ENCODE measurements at places on chromosomes 11 and 22. TPM values are rescaled to one million over a fixed set of nuclear protein-coding genes. Genes with fewer than 3 reads are reported as not detected.

Gene CRYAB
- total RNA-seq: not detected

Gene OR5T1
- not detected for total RNA-seq

GRCh38 chr22:23431337-23432072, 148.6 kb downstream of the IGLL1 start:
- no peak for DNase-seq

Gene PPFIA1
- 70.4 TPM for total RNA-seq

DNA sequence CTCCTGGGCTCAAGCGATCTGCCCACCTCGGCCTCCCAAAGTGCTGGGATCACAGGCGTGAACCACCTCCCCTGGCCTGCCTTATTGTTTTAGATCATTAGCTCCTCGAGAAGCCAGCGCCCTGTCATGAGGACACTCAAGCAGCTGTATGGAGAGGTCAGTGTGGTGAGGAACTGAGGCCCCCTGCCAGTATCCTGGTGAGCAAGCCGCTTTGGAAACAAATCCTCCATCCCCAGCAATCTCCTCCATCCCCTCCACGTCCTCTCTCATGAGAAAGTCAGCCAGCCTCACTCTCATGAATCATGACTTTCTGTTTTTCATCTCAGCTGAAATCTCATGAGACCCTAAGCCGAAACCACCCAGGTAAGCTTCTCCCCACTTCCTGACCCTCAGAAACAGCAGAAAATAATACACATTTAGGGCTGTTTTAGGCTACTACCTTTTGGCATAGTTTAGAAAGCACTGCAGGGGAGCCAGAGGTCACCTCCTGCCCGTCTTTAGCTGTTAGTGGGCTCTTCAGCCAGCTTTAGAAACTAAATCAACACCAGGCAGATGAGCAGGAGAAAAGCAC, 56.0 kb downstream of the CTTN start:
- no peak for DNase-seq

DNA sequence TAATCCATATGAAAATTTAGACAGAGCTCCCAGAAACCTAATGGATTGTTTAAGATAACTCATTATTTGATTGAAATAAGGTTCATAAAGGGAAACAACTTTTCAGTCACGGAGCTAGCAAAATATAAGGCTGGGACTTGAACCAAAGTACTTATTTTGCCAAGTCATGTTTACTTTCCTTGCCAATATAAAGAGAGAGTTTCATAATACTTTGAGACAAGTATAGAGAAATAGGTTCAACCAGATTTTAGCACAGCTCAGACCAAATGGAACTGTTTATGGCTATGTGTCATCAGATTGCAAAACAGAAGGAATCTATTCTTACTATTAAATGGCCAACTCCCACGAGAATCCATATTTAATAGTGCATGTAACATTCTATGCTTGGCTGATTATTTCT, 1517.5 kb upstream of the TENM4 start:
- no peak for DNase-seq

- no peak for DNase-seq
Measured at GRCh38 chr22:45475851-45476514, 26.7 kb upstream of the FBLN1 start.

Gene IGLL1
- not detected for total RNA-seq

All from B cell (primary cell).